ENCODE measurements at places on chromosomes 7 and 10. TPM values are rescaled to one million over a fixed set of nuclear protein-coding genes. Genes with fewer than 3 reads are reported as not detected.

PDGFA gene
- 10.4 TPM for total RNA-seq

LEP gene
- not detected for total RNA-seq

OLAH gene
- total RNA-seq: not detected

CYP2C9 gene
- total RNA-seq: not detected

APBB1IP gene
- total RNA-seq: not detected

ADIRF gene
- 35.6 TPM for total RNA-seq

MNX1 gene
- not detected for total RNA-seq

ZNF37A gene
- 8.5 TPM for total RNA-seq

PNLIPRP2 gene
- not detected for total RNA-seq

DLX5 gene
- not detected for total RNA-seq

KEL gene
- total RNA-seq: not detected

METTL27 gene
- 16.8 TPM for total RNA-seq

STEAP1B gene
- 3.2 TPM for total RNA-seq

TFR2 gene
- not detected for total RNA-seq

NPSR1 gene
- total RNA-seq: not detected

CYP17A1 gene
- total RNA-seq: not detected

SLC39A12 gene
- not detected for total RNA-seq

OPTN gene
- total RNA-seq: 36.9 TPM

AGR2 gene
- not detected for total RNA-seq

WIPF3 gene
- not detected for total RNA-seq

TYW1 gene
- 21.6 TPM for total RNA-seq

AOAH gene
- total RNA-seq: not detected

PVRIG gene
- not detected for total RNA-seq

ARID5B gene
- 67.7 TPM for total RNA-seq

ZNF425 gene
- 1.1 TPM for total RNA-seq

CEP55 gene
- total RNA-seq: 66.1 TPM

EPDR1 gene
- 7.5 TPM for total RNA-seq

TMEM209 gene
- 11.9 TPM for total RNA-seq

ITPRID1 gene
- total RNA-seq: not detected

COL26A1 gene
- not detected for total RNA-seq

NMT2 gene
- total RNA-seq: 50.2 TPM

NFE2L3 gene
- total RNA-seq: 30.5 TPM

NPY gene
- not detected for total RNA-seq

C10orf67 gene
- total RNA-seq: 0.53 TPM

BTBD16 gene
- total RNA-seq: not detected

CTBP2 gene
- 63.6 TPM for total RNA-seq

Data from myometrial cell (primary cell).